ENCODE measurements at places on chromosomes 4 and X. TPM values are rescaled to one million over a fixed set of nuclear protein-coding genes. Genes with fewer than 3 reads are reported as not detected.

Gene GPR50
- total RNA-seq, result not detected

Gene PGAM4
- total RNA-seq, result not detected

Gene SPIN2A
- total RNA-seq, result 2.9 TPM

Gene TMSB15C
- 11.7 TPM for total RNA-seq

Gene SYTL5
- total RNA-seq, result 18.0 TPM

Gene CT45A2
- total RNA-seq, result not detected

Gene USP38
- total RNA-seq, result 24.8 TPM

Gene GPC3
- 2.7 TPM for total RNA-seq

Gene CPLX1
- 0.37 TPM for total RNA-seq

Gene ADGRL3
- total RNA-seq, result 11.7 TPM

Gene MAGEA9B
- not detected for total RNA-seq

Gene HHIP
- 33.0 TPM for total RNA-seq

Gene USP26
- not detected for total RNA-seq

Gene FMR1
- 24.0 TPM for total RNA-seq

Gene INTU
- total RNA-seq, result 2.0 TPM

Gene AWAT1
- not detected for total RNA-seq

Gene RHOXF1
- not detected for total RNA-seq

Gene TBC1D9
- total RNA-seq, result 12.3 TPM

Gene CXCL11
- not detected for total RNA-seq

Gene SLBP
- total RNA-seq, result 28.3 TPM

GRCh38 chr4:107857741-107858140 lies 33.0 kb downstream of the SGMS2 start:
- DNase-seq, result no peak

DNA sequence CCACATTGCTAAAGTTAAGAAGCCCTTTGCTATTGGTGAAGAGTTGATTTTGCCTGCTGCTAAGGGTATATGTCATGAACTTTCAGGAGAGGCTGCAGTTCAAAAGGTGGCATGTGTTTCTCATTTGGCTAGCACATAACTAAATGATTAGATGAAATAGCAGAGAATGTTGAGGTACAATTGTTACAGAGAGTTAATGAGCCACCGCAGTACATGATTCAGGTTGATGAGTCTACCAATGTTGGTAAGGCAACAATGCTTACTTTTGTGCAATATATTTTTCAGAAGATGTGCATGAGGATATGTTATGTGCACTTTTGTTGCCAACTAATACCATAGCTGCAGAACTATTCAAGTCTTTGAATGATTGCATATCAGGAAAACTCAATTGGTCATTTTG lies 21.1 kb upstream of the CXCL2 start:
- no peak for DNase-seq

GRCh38 chr4:189858435-189858834 lies 82.2 kb upstream of the FRG1 start:
- DNase-seq, result no peak

- DNase-seq, result no peak
These were observed 133.3 kb upstream of the ZIC3 start for GRCh38 chrX:137432609-137433008.

GRCh38 chr4:3484057-3484973 lies 21.2 kb downstream of the DOK7 start:
- peak; percentile 81 for DNase-seq

GRCh38 chr4:39022241-39022640 lies 10.0 kb downstream of the TMEM156 start:
- no peak for DNase-seq

GRCh38 chrX:146238173-146238572 lies 420.5 kb downstream of the SLITRK2 start:
- DNase-seq, result no peak

- DNase-seq, result no peak
These were observed 4.5 kb downstream of the MMRN1 start for GRCh38 chr4:89899152-89899551.

- peak; percentile 32 for DNase-seq
These were observed 7.8 kb downstream of the INTS6L start for GRCh38 chrX:135528254-135528653.

DNA sequence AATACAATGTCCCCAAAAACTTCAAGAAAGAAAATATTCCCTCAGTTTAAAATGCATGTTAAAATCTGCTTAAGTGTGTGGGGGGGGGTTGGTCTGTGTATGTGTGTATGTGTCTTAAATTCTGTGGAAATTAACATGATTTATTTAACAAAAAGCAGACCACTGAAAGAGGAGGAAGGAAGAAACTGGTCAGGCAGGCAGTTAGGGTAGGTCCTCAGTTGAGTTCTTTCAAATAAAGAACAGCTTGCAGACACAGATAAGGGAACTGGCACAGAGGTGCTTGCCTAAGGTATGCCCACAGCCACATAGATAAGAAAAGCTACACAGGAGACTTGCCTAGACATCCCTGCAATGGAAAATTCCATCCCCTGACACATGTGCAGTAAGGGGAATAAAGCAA lies 28.8 kb upstream of the TFDP3 start:
- no peak for DNase-seq

- no peak for DNase-seq
These were observed 24.0 kb upstream of the SNCA start for GRCh38 chr4:89860971-89861370.

DNA sequence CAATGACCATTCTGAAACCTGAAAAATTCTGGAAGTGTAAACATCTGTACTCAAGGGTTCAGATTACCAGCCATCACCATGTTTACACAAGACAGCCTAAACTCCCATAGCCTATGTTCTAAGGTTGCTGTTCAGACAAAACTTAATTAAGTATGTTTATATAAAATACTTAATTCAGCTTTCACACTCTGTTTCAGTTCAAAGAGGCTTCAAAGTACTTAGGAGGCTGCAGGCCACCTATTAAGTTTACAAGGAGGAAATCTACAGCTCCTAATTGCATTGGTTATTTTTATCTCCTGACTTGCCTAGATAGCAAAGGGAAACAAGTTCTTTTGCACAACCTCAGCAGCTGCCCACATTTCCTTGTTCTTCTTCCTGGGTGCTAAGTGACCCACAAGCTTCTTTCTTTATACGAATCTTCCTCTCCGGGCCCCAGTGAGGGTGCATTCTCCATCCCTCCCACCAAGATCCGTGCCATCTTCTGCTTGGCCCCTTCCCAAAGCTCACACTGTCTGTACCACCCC lies 2.0 kb downstream of the GAK start:
- DNase-seq, result peak; percentile 65

DNA sequence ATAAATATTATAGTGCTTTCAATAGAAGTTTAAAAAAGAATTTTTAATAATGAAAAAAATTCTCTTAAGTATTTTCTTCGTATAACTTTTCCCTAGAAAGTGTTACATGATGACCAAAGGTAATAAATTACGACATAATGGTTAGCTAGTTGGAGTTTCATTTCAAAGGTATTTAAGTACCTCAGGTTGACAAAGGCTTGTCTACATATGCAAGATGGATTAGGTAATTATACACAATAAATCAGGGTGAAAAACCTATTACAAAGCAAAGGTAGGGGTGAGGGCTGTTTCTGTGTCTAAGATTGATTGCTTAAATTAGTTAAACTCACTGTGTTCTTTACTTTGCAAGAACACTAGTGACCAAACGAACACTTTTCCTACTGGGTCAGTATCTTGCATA lies 508.5 kb upstream of the FAT1 start:
- no peak for DNase-seq

DNA sequence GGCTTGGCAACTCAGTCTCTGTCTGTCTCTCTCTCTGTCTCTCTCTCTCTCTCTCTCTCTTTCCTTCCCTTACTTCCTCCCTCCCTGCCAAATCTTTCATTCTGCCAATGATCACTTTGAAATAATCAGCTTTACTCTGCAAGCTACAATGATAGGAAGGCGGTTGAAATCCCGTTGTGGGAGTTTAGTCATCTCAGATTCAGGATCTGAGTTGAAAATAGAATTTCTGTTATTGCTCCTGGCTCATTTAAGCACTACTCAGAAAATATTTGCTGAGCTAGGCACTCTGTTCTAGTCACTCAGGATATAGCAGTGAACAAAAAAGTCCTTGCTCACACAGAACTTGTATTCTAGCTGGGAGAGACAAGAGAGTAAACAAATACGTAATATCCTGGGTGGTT lies 56.3 kb upstream of the DCTD start:
- no peak for DNase-seq

GRCh38 chr4:143399113-143399949 lies 62.7 kb downstream of the GAB1 start:
- no peak for DNase-seq

DNA sequence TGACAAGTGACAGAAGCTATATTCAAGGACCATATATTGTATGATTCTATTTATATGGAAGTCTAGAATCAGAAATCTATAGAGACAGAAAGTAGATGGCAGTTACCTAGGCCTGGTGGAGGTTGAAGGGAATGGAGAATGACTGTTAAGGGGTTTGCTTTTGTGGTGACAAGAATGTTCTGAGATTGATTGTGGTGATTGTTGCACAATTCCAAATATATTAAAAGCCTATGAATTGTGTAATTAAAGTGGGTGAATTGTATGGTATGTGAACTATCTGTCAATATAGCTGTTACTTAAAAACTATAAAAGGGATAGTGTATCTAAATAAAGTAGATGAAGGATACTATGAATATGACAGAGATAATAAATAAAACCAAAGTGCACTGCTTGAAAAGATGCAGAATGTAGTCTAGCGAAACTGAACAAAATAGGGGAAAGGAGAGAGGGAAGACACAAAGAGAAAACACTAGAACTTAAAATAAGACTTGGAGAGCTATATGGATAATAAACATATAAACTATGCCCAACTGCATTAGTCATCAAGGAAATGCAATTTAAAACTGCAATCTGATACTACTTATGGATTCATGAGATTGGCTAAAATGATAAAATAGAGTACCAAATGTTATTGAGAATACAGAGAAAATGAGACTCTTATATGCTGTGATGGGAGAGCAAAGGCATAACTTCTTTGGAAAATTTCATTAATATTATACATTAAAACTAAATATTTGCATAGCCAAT lies 82.1 kb upstream of the BANK1 start:
- DNase-seq, result no peak

DNA sequence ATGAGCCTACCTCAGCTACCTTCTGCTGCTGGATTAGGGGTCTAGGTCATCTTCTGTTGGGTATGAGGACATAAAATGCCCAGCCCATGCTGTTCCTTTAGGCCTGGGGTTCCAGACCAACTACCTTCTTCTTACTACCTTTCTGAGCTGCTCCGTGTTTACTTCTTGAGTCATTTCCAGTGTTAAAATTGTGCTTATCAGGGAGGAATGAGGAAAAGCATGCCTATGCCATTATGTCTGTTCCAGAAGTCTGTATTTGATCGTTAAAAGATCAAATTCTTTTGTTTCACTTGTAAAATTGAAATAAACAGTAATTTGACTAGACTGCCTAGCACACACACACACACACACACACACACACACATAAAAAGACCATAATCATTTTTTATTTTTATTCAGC lies 1912.7 kb upstream of the TENM3 start:
- DNase-seq, result no peak

DNA sequence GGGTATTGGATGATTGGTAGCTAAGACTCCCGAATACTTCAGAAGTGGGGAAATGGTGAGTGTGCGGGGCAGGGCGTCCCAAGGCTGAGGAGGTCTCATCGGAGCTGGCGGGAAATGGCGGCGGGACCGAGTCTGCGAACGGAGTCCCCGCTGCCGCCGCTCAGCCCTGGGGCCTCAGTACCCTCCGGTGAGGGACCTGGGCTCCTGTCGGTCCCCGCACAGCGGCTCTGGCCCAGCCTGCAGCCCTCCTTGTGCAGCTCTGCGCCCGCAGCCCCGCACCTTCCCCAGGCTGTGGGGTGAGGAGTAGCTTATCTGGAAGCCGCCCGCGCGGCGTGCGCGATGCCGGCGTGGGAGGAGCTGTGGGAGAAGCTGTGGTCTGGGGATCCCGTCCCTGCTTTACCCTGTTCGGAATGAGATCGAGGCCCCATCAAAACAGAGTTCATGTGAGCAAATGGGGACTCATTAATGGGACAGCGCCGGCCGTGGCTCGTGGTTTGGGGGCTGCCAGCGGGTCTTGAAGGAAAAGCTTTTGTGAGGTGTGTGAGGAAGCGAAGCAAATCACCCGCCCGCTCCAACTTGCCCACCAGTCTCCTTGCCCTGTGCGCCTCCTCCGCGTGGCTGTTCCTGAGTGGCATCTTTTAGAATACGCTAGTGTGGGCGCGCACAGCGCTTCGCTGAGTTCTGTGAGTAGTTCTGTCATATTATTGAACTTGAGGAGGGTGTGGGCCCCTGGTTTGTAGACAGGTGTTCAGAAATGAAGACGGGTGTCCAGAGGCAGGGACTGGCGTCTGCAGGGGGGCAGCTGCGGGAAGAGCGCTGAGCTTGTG lies 531 bp downstream of the ZNF141 start:
- peak; percentile 77 for DNase-seq

DNA sequence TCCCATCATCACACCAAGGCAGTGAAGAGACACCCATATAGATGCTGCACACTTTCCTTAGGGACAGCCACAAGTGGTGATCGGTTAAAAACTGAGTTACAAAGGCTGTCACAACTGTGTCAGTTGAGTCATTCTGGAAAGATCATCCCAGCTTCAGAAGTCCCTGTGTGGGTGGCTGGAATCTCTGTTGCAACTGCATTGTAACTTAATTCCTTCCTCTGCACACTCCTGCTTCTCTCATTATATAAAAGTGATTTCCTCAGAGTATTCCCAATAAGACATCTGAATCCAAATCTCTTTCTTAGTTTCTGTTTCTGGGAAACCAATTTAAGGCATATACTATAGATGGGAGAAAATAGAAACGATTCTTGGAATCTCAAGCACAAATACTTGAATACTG lies 88.1 kb downstream of the FSTL5 start:
- no peak for DNase-seq

- no peak for DNase-seq
These were observed 234.0 kb upstream of the SLIT2 start for GRCh38 chr4:20017777-20018115.

- DNase-seq, result no peak
These were observed 45.1 kb upstream of the SLC4A4 start for GRCh38 chr4:71293705-71294104.

GRCh38 chrX:132294776-132295495 lies 75.7 kb upstream of the RAP2C start:
- DNase-seq, result no peak

GRCh38 chrX:153644356-153645125 lies 2.5 kb upstream of the DUSP9 start:
- no peak for DNase-seq

GRCh38 chr4:53601251-53601764 lies 10.0 kb upstream of the LNX1 start:
- no peak for DNase-seq

- DNase-seq, result no peak
These were observed 10.7 kb downstream of the SLC39A8 start for GRCh38 chr4:102334624-102335023.

DNA sequence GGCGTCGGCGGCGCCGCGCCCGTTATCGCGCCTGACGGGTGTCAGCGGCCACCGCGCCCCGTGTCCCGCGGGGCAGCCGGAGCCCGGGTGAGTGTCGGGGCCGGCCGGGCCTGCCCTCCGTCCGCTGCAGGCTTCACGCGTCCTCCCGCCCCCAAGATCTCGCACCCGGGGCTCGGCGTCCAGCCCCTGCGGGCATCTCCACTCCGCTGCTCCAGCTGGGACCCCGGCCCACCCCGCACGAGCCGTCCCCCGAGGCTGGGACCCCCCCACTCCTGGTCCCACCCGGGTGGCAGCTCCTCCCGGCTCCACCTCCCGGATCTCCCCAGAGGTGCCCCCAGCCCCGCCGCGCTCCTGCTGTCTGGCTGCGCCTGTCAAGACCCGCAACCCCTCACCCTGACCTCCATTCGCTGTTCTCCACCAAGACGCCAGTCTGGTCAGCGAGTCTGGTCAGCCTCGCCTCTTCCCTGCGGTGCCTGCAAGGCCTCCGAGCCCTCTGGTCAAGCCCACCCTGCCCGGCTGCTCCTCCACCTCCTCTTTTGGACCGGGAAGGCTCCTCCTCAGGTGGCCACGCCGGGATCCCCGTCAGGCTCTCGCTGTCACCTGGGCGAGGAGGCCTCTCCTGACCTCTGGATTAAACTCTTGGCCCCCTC lies 66.0 kb upstream of the NKX1-1 start:
- DNase-seq, result no peak
